Fibroblast of mammary gland (primary cell): ENCODE measurements at places on chromosomes 3 and 15.

DNA sequence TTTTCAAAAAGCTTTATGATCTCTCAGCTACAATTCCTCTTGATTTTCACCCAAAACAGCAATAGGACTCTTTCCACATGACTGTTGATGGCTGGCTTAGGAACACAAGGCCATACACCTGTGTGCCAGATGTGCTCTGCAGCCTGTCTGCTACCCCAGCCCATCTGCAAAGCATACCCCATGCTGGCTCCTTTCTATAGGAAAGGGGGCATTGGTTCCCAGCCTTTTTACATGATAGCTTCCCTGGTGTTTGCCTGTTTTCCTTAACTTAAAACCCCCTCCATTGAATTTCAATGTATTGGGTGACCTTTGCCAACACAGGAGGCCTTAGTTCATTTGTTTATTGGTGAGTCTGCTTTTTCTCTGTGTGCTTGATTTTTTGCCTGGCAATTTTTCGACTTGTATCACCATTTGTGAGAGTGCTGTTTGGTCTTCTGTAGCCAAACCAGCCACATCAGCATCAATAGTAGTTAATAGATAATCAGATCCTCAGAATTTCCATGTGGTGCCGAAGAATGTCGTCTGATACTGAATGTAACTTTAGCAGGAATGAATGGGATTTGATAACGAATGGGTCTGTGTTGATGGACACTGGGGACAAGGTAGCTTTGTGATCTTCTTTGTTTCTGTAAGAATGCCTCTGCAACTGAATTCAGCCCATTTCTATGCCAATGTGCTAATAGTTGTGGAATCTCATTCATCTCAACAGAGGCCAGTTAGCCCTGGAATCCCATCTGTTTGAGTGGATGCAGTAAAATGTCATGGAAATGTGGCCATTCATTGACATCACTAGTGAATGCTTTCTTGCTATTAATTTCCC, 272.2 kb upstream of the RARB start:
- DNase-seq: no peak

GRCh38 chr3:150035910-150036612, 65.4 kb upstream of the PFN2 start:
- no peak for DNase-seq

DNA sequence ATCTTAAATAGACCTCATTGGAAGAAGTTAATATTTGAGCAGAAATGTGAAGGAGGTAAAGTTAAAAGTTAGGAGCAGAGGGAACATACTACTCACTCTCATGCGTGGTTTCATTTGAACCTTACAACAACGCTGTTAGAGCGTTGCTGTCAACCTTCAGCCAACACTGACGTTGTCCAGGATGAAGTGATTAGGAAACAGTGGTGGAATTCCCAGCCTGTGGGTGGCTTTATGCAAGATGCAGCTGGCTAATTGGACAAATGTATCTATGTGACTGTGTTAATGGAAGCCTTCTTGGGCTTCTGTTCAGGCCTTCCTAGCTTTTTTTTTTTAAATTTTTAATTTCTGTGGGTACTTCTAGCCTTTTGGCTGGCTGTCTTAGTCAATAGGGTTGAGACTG, 40.5 kb downstream of the PTPRG start:
- DNase-seq: peak; percentile 74

GRCh38 chr3:133958071-133958805, 62.6 kb upstream of the RAB6B start:
- DNase-seq: no peak

DNA sequence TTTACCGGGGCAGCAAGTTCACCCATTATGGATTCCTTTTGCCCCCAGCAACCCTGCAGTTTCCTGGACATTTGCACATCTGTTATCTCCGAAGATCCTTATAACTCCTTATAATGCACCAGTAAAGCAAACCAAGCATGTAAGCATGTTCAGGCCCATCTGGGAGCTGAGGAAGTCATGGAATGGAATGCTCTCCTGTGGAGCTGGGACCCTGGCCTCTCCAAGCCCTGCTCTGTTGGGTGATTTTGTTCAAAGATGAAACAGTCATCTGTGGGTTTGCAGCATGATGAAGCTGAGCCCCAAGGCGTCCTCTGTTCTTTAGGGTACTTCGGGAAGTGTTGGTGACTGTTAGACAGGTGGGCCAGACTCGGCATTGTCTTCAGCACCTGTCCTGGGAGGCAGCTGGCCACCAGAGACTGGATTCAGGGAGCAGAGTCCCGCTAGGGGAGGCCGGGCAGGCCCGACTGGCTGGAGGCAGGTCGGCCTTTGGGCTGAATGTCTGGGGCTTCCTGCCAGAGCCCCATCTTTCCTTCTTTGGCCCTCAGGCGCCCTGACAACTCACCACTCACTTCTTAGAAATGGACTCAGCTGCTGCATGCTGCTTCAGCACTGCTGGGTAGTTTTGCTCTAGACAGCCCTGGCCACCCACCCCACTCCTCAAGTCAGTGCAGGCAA, 3.9 kb downstream of the DNAH1 start:
- no peak for DNase-seq

DNA sequence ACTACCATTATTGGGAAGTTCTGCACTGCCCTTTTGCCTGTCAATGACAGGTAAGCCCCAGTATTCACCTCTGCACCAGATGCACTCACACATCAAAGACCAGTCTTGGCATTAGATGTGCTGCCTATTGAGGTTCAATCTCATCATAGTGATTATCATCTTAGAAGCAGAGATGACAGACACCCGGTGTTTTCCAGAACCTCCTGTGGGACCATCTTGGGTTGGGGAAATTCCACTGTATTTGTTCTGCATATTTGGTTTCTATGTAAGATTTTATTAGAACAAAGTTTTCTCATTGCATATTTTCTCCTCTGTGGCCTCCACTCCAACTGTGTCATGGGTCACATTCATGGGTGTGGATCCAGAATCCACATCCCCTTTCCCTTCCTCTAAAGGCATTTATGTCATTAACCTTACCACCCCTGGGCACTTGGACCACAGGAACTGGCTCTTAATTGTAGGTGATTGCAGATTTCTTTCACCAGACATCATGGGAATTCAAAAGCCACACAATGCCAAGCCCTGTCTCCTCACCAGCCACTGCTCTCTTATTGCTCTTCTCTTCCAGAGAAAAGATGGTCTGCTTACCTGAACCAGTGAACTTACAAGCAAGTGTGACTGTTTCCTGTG, 31.2 kb downstream of the PLA1A start:
- peak; percentile 13 for DNase-seq

DNA sequence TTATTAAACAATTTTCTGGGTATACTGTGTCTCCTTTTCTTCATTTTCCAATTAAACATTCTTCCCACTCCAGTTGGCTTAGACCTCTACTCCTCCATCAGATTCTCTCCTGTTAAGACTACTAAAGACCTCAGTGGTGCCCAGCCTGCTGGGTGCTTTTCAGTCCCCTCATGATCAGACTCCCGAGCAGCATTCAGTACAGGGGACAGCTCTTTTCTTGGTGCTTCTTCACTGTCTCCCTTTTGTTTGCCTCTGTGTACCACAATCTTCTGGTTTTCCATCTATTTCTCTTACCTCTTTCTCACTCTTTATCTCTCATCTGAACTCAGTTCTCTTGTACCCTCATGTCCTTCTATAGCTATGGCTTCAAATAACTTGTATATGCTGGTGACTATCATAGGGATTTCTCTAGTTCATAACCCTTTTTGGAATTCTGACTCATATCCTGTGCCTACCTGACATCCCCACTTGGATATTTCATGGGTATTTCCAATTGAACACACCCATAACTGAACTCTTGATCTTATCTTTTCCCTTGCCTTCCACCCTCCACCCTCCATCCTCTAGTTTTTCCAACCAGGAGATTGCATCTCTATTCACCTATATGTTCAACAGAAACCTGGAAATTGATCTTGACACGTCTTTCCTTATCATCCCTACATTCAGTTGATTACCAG, 55.6 kb upstream of the ABHD10 start:
- no peak for DNase-seq

- no peak for DNase-seq
Measured at GRCh38 chr3:146705225-146705624, 100.1 kb upstream of the PLSCR5 start.

GRCh38 chr3:177473903-177474302, 276.6 kb upstream of the TBL1XR1 start:
- no peak for DNase-seq

DNA sequence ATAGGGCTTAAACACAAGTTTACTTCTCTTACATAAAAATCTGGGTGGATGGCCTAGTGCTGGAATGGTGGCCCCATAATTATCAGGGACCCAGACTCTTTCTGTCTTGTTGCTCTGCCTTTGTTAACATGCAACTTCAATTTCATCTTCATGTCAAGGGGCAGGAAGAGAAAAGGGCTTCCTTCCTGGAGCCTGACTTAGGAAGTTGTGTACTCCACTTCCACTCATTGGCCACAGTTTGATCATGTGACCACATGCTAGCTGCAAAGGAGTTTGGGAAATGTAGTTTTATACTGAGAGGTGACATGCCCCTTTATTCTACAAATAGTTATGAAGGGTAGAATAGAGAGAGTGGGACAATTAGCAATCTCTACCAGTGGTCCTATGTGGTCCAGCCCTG, 39.3 kb downstream of the RHCG start:
- peak; percentile 43 for DNase-seq

GRCh38 chr3:48929358-48930035, 10.9 kb downstream of the ARIH2 start:
- no peak for DNase-seq

GRCh38 chr3:63857311-63857710, 6.3 kb downstream of the THOC7 start:
- DNase-seq: peak; percentile 7

GRCh38 chr3:42014458-42014920, 52.6 kb upstream of the ULK4 start:
- DNase-seq: peak; percentile 26

DNA sequence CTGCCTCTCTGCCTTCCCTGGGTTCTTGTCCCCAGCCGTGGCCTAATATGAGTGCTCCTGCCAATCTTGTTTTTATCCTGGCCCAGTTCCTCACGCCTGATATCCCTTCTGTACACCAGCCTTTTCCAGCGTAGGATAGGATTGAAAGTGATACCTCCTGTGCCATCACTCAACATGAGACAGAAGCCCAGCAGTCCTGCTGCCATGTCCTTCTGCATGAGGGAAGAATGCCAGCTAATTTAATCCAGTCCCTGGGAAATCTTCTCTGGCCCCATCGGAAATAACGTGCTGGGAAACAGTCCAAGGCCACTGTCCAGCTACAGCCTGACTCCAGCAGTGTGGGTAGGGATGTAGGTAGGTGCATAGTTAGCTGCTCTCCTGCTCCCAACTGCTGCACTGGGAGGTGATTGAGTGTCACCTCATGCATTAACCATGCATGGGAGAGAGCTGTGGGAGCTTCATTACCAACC, 92.0 kb upstream of the TPM1 start:
- DNase-seq: no peak

GRCh38 chr15:86649277-86649676, 569.6 kb downstream of the AGBL1 start:
- no peak for DNase-seq

GRCh38 chr15:85004550-85004949, 22.9 kb downstream of the PDE8A start:
- DNase-seq: no peak

DNA sequence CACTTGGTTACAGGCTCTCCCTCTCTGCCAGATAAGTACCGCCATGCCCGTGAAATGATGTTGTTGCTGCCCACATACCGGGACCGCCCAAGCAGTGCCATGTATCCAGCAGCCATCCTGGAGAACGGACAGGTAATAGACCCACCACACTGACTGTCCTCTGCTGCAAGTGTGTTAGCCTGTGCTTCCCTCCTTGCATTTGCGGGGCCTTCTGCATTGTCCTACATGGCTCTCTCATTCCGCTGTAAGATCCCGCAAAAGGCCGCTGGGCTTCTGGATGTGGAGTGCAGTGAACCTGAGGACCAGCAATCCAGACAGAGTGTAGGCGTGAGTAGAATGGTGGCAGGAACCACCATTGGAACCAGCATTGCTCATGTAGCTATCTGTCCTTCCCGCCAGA, 10.6 kb upstream of the MANF start:
- DNase-seq: no peak

DNA sequence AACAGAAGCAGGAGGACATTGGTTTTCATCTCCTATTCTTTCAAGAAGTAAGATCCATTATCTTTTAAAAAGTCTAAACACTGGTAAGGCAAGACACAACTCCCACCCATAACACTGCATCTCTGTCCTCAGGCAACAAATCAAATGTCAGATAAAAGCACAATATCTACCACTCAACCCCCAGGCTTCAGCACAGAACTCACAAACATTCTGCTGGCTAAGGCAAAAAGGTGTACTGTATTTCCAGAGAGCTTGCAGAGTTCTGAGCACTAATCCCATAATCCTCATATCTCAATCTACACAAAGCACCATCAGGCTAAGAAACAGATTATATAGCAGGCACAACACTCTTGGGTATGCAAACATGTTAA, 20.9 kb downstream of the RAF1 start:
- DNase-seq: no peak

- no peak for DNase-seq
Measured at GRCh38 chr3:117282566-117282965, 573.0 kb downstream of the TUSC7 start.

DNA sequence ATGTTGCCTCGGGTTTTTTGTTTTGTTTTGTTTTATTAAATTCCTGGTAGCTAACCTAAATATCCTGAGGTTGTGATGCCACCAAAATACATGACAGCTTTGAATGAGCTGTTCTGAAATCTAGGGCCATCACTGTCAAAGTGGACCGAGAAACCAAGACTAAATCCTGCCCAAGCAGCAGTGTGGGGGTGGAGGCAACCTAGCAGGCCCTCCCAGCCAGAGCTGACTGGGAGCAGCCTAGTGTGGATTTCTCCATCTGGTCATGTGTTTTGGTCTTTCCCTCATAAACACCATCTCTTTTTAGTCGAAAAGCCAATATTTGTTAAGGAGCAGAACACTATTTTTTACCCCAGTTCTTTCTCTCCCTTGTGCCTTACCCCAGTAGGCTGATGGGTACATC, 52.2 kb downstream of the LARS2 start:
- DNase-seq: no peak

DNA sequence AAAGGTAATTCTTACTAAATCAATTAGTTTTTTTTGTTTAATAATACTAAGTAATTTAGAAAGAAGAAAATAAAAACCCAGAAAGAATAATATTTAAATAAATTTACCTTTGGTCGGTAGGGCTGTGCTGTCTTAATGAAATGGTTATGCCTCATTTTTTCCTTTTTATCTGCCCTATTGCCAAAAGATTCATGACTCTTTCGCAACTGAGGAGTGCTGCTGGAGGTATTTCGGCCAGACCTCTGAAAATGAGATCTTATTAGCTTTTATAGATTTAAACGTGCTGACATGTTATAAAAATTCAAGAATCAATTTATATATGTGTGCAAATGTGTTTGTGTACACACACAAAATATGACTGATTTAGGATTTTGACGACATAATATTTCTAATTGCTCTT, 67.1 kb upstream of the USP50 start:
- peak; percentile 4 for DNase-seq

- no peak for DNase-seq
Measured at GRCh38 chr3:156581954-156582353, 27.0 kb upstream of the SSR3 start.

- no peak for DNase-seq
Measured at GRCh38 chr15:74373056-74373650, 5.7 kb upstream of the CYP11A1 start.
